Esophagus mucosa (tissue), 1 donor: ENCODE measurements at places on chromosomes 16 and 17. TPM values are rescaled to one million over a fixed set of nuclear protein-coding genes. Genes with fewer than 3 reads are reported as not detected.
A peak's percentile ranks its signal among the peaks of the same experiment; 100 is the strongest.

PHOSPHO1 gene
- total RNA-seq: 0.20 TPM

DNA sequence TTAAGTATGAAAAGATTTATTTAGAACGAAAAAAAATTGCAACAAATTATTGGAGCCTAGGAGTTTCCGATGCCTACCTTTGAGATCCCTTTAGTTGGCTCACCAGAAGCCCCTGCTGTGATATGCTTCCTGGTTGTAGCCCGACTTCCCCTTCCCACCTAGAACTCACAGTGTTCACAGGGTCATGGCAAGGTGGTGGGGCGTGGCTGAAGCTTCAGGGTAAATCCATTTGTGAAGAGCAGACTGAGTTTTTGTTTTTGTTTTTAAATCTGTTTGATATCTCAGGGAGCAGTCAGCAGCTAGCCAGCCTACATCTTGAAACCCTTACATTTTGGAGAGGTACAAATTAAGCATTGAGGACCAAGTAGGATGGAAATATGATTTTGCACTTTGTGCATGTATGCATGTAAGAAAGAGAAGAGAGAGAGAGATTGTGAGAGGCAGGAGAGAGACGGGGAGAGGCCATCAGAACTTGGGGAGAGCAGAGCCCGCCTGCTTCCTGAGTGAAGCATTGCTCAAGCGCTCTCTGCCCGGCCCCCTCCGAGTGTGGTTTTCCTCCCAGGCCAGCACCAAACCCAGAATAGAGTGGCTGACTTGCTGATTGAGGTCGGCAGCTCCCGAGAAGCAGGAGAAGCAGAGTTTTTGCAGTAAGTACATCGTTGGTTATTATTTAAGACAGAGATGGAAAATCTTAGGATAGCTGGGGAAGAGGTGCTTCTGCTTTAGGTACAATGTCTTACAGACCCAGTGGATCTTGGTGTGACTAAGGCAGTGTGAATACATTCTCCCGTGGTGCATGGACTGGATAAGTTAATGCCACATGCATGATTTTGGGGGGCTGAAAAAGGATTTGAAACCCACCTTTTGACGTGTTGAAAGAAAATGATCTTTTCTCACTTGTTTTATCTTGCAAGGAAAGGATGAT lies 64.2 kb downstream of the SPECC1 start:
- peak; percentile 28 for ATAC-seq

- peak; percentile 83 for ATAC-seq
These were observed 91.3 kb downstream of the SNX29 start for GRCh38 chr16:12067714-12068401.

DNA sequence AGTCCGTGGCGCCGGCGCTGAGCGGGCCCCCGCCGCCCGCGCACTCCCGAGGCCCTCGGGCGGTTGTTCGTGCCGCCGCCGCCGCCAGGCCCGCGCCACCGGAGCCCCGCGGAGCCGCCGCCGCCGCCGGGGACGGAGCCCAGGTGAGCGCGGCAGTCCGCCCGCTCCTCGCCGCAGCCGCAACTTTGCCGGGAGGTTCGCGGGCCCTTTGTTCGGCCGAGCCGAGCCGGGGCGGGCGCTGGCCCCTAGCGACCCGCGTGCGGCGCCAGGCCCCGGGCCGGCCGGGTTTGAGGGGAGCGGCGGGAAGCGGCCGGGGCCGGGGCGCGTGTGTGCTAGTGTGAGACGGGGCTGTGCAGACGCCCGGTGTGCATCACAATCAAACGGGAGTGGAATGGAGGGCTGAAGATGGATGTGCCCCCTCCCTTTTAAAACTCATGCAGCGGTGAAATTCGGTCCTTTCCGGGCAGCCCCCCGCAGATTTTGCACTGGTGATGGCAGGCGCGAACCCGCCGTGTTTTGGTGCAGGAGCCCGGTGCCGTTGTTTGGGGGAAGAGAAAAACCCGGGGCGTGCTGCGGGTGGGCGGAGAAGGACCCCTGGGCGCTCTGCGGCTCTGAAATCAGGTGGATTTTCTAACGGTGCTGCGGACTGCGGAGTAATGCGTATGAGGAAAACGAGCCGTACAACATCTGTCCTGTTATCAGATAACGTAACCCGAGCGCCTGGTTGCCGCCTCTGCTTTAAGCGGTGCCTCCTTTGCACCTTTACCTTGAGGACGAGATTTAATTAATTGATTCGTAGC lies 823 bp downstream of the TNRC6C start:
- ATAC-seq: no peak

KCNG4 gene
- not detected for total RNA-seq

KRTAP17-1 gene
- total RNA-seq: not detected

DNA sequence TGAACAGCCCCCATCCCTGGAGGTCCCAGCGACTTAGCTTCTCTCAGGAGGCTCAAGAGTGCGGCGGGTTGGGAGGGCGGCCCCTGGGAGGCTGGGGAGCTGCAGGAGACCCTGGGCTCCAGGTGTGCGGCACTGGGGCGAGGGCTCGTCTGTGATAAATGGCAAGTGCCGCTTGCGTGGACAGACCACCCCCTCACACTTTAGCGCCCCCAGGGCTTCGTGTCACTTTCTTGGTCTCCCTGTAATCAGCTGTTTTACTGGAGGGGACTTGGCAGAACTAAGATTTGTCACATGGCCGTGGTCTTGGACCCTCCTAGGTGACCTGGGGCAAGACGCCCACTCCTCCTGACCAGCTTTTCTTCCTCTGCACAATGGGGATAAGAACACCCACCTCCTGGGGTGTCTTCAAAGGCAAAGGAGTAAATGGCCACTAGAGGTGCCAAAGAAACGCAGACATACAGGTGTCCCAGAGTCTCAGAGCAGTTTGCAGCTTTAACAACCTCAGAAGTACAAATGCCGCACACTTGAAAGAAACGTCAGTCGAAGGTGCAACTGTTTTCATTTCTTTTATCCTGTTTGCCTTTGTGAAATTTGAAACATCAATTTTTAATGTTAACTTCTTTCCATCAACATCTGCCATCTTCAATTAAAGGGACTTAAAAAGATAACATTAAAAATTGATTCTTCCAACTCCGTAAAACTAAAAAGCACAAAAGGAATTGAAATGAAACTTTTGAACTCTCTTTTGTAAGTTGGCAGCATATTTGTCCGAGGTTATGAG lies 946 bp downstream of the OSGIN1 start:
- peak; percentile 41 for ATAC-seq
